ENCODE measurements at places on chromosomes 3 and 15.

- DNase-seq: no peak
These were observed 100.5 kb upstream of the SKOR1 start for GRCh38 chr15:67724691-67725375.

GRCh38 chr3:114867835-114868503 is 279.1 kb downstream of the ZBTB20 start:
- no peak for DNase-seq

- DNase-seq: no peak
These were observed 72.5 kb downstream of the SPRED1 start for GRCh38 chr15:38324939-38325647.

DNA sequence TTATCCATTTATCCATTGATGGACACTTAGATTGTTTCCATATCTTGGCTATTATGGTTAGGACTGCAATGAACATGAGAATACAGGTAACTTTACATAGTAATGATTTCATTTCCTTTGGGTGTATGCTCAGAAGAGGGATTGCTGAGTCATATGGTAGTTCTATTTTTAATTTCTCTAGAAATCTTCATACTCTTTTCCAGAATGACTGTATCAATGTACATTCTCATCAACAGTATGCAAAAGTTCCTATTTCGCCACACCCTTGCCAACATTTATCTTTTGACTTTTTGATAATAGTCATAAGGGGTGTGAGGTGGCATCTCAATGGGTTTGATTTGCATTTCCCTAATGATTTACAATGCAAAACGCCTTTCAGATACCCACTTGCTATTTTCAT is 6.2 kb upstream of the NIPA1 start:
- no peak for DNase-seq

GRCh38 chr15:76185716-76186115 is 125.6 kb downstream of the ETFA start:
- no peak for DNase-seq

- DNase-seq: no peak
These were observed 143.1 kb upstream of the CHRNA7 start for GRCh38 chr15:31887246-31887645.

GRCh38 chr3:16604887-16605602 is at the start of gene DAZL:
DAZL (minus strand) TSS chr3:16605423; CDS start chr3:16605205, 218 bp downstream.
- no peak for DNase-seq

DNA sequence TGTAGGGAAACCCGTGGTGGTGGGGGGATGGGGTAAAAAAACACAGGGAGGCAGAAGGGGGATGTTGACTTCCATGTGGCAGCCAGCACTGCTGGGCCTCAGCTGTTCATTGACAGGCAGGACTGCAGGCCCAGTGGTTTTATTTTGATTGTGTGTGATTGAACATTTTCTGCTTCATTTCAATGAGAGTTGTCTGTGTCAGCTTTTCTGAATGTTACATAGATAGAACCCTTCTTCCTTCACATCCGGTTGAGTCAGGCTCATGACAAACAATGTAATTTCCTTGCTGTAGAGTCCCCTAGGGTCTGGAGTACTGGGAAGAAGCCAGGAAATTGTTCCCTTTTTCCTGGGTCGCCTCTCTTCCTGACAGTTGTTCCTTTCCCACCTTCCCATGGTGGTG is 8.2 kb upstream of the RPP25 start:
- no peak for DNase-seq

GRCh38 chr3:105915524-105915923 is 46.7 kb upstream of the CBLB start:
- DNase-seq: no peak

- DNase-seq: no peak
These were observed 16.5 kb upstream of the FAM174B start for GRCh38 chr15:92672102-92672501.

- no peak for DNase-seq
These were observed 14.0 kb downstream of the VILL start for GRCh38 chr3:38004415-38005075.

GRCh38 chr15:36777926-36778325 is 198.5 kb downstream of the CDIN1 start:
- DNase-seq: no peak

GRCh38 chr15:70348226-70348543 is 250.5 kb upstream of the TLE3 start:
- DNase-seq: no peak

- DNase-seq: no peak
These were observed 544.5 kb downstream of the MFSD1 start for GRCh38 chr3:159346271-159346903.

GRCh38 chr15:94673801-94674200 is 442.4 kb downstream of the MCTP2 start:
- DNase-seq: no peak

- no peak for DNase-seq
These were observed 9.3 kb downstream of the PLA2G4B start for GRCh38 chr15:41847981-41848380.

- no peak for DNase-seq
These were observed 13.4 kb downstream of the ARIH2 start for GRCh38 chr3:48931944-48932580.

- DNase-seq: no peak
These were observed 16.2 kb downstream of the STX19 start for GRCh38 chr3:94012185-94012584.

GRCh38 chr3:112126511-112126911 is 6.5 kb downstream of the GCSAM start:
- no peak for DNase-seq

- DNase-seq: no peak
These were observed 45.0 kb upstream of the SACM1L start for GRCh38 chr3:45644063-45644790.

GRCh38 chr3:12960497-12960896 is 112.7 kb downstream of the IQSEC1 start:
- no peak for DNase-seq

GRCh38 chr15:47965297-47965696 is 155.5 kb upstream of the SLC24A5 start:
- DNase-seq: no peak

- DNase-seq: no peak
These were observed 4.8 kb upstream of the AVEN start for GRCh38 chr15:34043813-34044212.

DNA sequence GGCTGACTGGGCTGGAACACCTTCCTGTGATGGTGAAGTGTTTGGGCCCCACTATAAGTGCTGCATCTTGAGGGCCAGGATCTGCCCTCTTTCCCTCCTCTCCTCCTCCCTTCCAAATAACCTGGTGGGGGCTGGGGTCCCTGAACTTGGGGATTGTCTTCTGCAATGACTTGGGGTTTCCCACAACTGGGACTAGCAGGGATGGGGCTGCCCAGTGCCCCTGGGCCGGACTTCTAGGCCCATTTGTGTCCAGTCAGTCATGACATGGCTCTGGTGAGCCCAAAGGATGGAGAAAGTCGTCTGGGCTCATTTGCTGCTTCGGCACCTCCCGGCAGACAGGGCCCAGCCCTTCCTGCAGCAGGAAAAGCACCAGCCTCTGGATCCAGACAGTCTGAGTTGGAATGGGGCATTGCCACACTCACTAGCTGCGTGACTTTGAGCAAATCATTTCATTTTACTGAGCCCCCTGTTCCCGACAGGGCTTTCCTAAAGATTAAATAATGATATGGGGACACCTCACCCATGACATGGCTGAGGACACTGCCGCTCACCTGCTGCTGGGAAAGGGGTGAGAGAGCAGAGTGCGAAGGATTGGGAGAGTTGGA is 113.2 kb downstream of the DNAJB8 start:
- DNase-seq: no peak

- no peak for DNase-seq
These were observed 35.6 kb upstream of the IQSEC1 start for GRCh38 chr3:13108861-13109260.

DNA sequence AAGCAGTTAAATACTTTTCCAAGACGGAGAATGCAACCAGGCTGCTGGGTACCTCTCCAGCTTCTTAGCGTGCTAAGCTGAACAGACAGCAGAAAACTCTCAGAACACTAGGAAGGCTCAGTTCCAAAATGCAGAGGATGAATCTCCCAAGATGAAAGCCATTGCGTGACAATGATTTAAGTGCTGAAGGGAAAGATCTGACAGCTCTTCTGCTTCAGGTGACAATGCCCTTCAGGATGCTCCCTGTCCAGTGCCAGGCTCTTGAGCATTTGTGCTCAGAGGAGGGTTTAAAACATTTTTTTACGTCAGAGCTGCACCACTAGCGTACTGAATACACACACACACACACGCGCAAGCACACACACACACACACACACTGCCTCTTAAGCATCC is 26.3 kb downstream of the ARHGEF3 start:
- DNase-seq: no peak

DNA sequence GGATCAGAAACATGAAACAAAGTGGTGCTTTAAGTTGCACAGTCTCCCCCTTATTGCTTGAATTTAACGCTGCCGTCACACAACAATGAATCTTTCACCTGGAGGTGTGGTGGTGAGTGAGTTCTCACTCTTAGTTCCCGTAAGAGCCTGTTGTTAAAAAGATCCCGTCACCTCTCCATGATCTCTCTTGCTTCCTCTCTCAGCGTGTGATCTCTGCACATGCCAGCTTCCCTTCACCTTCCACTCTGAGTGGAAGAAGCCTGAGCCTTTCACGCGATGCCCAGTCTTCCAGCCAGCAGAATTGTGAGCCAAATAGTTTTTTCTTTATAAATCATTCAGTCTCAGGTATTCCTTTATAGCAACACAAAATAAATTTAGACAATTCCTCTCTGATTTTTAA is 136.7 kb upstream of the CHL1 start:
- no peak for DNase-seq

DNA sequence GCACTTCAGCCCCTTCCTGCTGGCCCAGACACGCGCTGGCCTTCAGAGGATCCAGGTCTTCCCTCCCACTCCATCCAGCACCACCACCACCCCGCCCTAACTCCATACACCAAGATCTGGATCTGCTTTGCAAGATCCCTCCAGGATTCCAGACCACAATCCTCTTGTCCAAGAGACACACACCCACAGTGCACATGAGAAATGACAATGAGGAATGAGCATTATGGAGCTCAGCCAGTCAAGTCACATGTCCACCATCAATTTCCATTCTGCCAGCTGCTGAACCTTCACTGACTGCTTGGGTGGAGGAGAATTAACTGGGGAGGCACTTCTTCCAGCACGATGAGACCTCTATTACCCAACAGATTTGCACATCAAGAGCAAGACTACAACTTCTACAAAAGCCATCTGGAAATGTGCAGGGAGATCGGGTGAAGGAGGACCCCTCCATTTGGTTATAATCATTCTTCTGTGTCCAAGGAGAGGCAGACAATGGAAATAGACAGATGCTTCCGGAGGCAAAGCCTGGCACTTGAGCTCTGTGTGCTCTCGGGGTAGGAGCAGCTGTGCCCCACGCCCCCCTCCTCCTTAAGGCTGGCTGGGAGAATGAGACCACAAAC is 12.3 kb upstream of the SPATA12 start:
- DNase-seq: no peak

- DNase-seq: no peak
These were observed 49.5 kb upstream of the PDZRN3 start for GRCh38 chr3:73674280-73674679.

DNA sequence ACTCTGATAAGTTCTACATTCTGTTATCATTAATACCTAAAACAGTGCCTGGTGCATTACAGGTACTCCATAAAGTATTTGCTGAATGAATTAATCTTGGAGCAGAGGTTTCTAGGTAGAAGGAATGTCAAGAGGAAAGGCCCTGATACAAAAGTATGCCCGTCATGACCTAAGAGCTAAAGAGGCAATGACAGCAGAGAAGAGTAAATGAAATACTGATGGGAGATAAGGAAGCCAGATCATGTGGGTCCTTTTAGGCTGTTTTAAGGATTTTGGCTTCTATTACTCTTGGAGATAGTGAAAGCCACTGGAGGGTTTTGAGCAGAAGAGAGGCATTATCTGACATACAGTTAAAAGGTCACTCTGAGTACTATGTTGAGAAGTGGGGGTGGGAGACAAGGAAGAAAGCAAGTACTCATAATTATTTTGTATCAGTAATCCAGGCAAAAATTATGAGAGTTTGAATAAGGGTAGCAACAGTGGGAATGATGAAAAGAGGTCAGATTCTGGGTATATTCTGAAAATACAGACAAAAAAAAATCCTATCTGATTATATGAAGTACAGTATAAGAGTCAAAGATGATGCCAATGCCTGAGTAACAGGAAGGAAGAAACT is 48.3 kb downstream of the DENND4A start:
- no peak for DNase-seq

GRCh38 chr15:39235084-39235795 is 345.6 kb upstream of the THBS1 start:
- DNase-seq: no peak

- DNase-seq: no peak
These were observed 47.6 kb downstream of the RHCG start for GRCh38 chr15:89448825-89449224.

- DNase-seq: no peak
These were observed 3.7 kb downstream of the CHRNA3 start for GRCh38 chr15:78617076-78617475.

DNA sequence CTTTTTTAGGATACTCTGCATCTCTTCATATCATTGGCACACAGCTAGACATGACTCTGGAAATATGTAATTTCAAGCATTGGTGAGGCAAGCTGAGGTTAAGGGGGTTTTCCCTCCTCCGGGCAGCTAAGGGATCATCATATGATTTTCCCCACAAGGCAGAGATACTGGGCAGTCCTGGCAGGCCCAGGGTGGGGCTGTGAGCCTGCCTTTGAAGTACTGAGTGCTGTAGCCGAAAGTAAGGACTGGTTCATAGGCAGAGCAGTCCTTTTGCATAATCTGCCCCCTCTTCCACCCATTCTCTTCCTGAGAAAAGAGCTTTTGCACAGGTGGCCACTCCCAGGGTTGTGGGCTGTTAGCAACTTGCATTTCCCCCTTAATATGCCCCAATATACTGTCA is 168.8 kb upstream of the MANF start:
- no peak for DNase-seq

DNA sequence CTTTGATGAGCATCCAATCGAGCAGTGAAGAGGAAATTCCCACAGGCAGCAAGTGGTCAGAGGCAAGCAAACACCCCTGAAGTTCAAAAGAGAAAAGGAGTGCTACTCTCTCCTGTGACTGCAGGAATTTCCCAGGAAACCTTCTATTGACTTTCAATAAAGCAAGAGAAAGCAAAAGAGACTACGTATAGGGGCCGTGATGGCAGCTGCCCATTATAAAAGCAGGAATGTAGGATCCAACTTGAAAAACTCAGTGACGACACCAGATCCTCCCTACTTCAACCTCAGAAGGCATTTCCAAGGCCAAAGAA is 53.1 kb upstream of the IP6K2 start:
- DNase-seq: no peak

DNA sequence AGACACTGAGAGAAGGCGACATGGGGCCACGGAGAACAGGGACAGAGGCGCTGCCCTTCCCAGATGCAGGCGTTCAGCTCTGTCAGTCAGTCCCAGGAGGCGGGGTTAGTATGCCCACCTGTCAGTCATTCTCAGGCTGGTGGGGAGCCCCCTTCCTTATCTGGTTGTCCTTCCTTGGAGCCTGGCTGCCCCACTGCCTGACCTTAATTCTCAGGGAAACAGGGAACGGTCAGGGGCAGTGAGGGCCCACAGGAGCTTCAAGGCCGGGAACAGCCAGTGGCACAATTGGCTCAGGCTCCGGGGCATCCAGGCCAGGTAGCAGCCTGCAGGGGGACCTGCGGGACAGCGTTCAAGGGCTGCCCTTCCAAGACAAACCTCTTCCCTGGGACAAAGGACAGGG is 133.2 kb downstream of the CHSY1 start:
- no peak for DNase-seq

Measured in GM12878 (cell line).